ENCODE measurements at places on chromosomes 12 and 14. TPM values are rescaled to one million over a fixed set of nuclear protein-coding genes. Genes with fewer than 3 reads are reported as not detected.

DNA sequence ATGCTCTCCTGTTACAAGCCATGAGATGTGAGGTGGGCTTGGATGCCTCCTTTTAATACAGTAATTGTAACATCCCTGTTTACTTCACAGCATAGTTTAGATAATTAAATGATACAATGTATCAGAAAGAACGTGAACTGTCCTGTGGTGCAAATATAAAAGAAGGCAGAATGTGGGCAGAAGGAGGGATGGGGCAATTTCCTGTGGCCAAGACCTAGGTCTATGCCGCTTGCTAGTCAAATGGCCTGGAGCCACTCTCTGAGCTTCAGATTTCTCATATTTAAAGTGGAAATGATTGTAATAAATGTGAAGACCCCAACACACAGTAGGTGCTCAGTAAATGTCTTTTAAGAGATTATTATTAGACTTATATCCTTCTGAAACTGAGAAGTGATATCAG, 24.0 kb upstream of the EVL start:
- H3K4me1 ChIP-seq = no peaks in the 10 kb centered on the region
- H3K27me3 ChIP-seq = no peaks in the 10 kb centered on the region
- H3K27ac ChIP-seq = no peak overlapping the region
- no peaks in the 10 kb centered on the region for H3K36me3 ChIP-seq
- H3K4me3 ChIP-seq = no peak overlapping the region

GALNT8 gene
- total RNA-seq = not detected

DNA sequence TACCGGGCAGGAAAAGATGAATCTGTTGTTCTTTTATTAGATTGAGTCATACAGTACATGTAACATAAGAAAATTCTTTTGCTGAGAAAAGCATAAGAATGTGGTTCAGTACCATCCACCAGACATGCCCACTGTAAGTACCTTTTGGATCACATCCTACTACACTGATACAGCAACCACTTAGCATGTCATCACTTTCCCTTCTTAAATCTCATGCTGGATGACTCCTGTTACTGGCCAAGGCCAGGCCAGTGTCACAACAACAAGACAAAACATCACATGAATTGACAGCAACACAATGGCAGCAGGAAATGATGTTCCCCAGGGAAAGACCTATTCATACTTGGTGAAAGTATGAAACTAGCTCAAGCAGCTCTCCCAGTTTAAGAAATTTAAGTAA, 46.4 kb downstream of the STXBP6 start:
- H3K27me3 ChIP-seq = no peaks in the 10 kb centered on the region
- peaks cover 18% of the 10 kb centered on the region for H3K4me1 ChIP-seq
- no peak overlapping the region for H3K4me3 ChIP-seq
- H3K36me3 ChIP-seq = no peaks in the 10 kb centered on the region

GRCh38 chr14:95352481-95352880, 32.8 kb upstream of the CLMN start:
- H3K4me1 ChIP-seq = no peaks in the 10 kb centered on the region
- DNase-seq = no peak
- no peak overlapping the region for H3K27ac ChIP-seq
- no peak overlapping the region for H3K4me3 ChIP-seq

- H3K27me3 ChIP-seq = peaks cover 36% of the 10 kb centered on the region
- no peak overlapping the region for H3K27ac ChIP-seq
- DNase-seq = no peak
- no peaks in the 10 kb centered on the region for H3K36me3 ChIP-seq
- no peak overlapping the region for H3K4me3 ChIP-seq
Observed at GRCh38 chr14:104091061-104091926, 5.8 kb downstream of the ASPG start.

All from suprapubic skin (tissue), 4 donors.